ENCODE measurements at places on chromosomes 1 and 21. TPM values are rescaled to one million over a fixed set of nuclear protein-coding genes. Genes with fewer than 3 reads are reported as not detected.

The ANKRD45 gene
- not detected for total RNA-seq

The IGSF5 gene
- total RNA-seq: not detected

The IFI44L gene
- 0.02 TPM for total RNA-seq

The MMEL1 gene
- 0.08 TPM for total RNA-seq

The LENEP gene
- total RNA-seq: not detected

The TSHB gene
- not detected for total RNA-seq

The APOBEC4 gene
- total RNA-seq: not detected

The MXRA8 gene
- total RNA-seq: not detected

The TNFRSF9 gene
- 3.7 TPM for total RNA-seq

The LCE1F gene
- total RNA-seq: not detected

The DNAH14 gene
- total RNA-seq: 16.2 TPM

The DFFB gene
- total RNA-seq: 3.9 TPM

The ADAM30 gene
- total RNA-seq: not detected

The FCGR1A gene
- not detected for total RNA-seq

The AMPD1 gene
- total RNA-seq: not detected

The L1TD1 gene
- total RNA-seq: not detected

The PAPPA2 gene
- total RNA-seq: 0.01 TPM

The E2F2 gene
- 2.9 TPM for total RNA-seq

The LRRC7 gene
- not detected for total RNA-seq

The UTS2 gene
- not detected for total RNA-seq

The SAMD11 gene
- total RNA-seq: 19.7 TPM

The RAP1A gene
- total RNA-seq: 29.8 TPM

The GPR61 gene
- 0.06 TPM for total RNA-seq

The GCSAML gene
- not detected for total RNA-seq

The GPR25 gene
- total RNA-seq: not detected

The CYP4B1 gene
- not detected for total RNA-seq

The SAMD13 gene
- 0.81 TPM for total RNA-seq

The NCF2 gene
- total RNA-seq: 2.7 TPM

The SH2D5 gene
- 10.3 TPM for total RNA-seq

The CXADR gene
- total RNA-seq: 17.6 TPM

The LCE2C gene
- not detected for total RNA-seq

The APCS gene
- total RNA-seq: 0.08 TPM

The TMCO1 gene
- total RNA-seq: 183 TPM

The IFT25 gene
- 31.5 TPM for total RNA-seq

The FCRL1 gene
- not detected for total RNA-seq

The SLC44A3 gene
- total RNA-seq: 1.8 TPM

The MEX3A gene
- 0.76 TPM for total RNA-seq

The ZBTB8A gene
- 5.0 TPM for total RNA-seq

The LCE1B gene
- total RNA-seq: not detected

The RIPPLY3 gene
- 0.55 TPM for total RNA-seq

The FNDC5 gene
- total RNA-seq: 0.35 TPM

The S100A2 gene
- 26.8 TPM for total RNA-seq

The TRIM46 gene
- total RNA-seq: 2.9 TPM

The YBX1 gene
- total RNA-seq: 841 TPM

The MX2 gene
- not detected for total RNA-seq

The WASF2 gene
- 62.3 TPM for total RNA-seq

The IL19 gene
- not detected for total RNA-seq

The TRNP1 gene
- 282 TPM for total RNA-seq

The TLCD4 gene
- total RNA-seq: 6.3 TPM

The ZNF687 gene
- total RNA-seq: 14.6 TPM

The SCAMP3 gene
- 92.3 TPM for total RNA-seq

The CPLANE2 gene
- 3.8 TPM for total RNA-seq

The NBPF6 gene
- total RNA-seq: not detected

The LYPD8 gene
- total RNA-seq: 0.12 TPM

The RGS1 gene
- total RNA-seq: not detected

All from A549 treated with dexamethasone at 1 μM for 4 hours (cell line).